ENCODE measurements at places on chromosomes 6 and 20.

GRCh38 chr6:21478883-21479539 lies 114.5 kb upstream of the SOX4 start:
- no peak for DNase-seq

GRCh38 chr20:22684763-22685443 lies 100.5 kb upstream of the FOXA2 start:
- no peak for DNase-seq

GRCh38 chr20:40416274-40416673 lies 272.8 kb downstream of the MAFB start:
- DNase-seq: no peak

GRCh38 chr6:67352717-67353116 lies 1282.4 kb upstream of the ADGRB3 start:
- no peak for DNase-seq

DNA sequence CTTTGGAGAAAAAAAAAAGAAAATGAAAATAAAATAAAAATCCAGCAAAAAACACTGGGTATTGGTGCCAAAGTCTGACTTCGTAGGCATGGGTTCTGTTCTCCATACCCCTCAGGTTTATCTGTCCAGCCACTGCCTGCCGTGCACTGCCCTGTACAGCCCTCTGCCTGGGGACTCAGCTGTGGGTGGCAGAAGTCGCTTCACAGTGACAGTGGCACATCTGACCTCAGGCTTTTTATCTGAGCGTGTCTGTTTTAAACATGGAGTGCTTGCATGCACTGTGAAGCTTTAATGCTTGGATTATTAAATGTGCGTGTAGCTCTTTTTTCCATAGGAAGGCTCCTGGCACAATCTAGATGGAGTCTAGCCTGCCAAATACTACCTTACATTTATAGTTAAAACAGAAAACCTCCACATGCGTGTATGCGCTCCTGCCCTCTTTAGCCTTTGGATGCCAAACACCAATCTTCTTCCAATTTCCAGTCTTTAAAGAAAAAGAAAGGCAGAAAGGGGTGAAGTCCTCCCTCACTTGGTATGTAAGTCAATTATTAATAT lies 375.5 kb downstream of the UTRN start:
- no peak for DNase-seq

DNA sequence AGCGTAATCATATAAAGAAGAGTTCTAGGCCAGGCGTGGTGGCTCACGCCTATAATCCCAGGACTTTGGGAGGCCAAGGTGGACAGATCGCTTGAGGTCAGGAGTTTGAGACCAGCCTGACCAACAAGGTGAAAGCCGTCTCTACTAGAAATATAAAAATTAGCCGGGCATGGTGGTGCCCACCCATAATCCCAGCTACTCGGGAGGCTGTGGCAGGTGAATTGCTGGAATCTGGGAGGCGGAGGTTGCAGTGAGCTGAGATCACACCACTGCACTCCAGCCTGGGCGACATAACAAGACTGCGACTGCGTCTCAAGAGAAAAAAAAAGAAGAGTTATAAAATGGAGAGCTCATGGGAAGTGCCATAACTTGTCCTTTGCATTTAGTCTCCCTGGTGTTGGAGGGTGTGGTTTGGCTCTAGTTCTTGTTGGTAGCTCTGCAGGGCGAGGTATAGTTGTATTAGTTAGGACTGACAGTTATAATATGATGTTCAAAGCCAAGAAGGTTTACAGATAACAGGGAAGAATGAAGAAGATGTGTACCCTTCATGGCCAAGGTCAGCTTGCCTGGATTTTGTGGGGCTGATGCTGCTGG lies 54.8 kb downstream of the UTRN start:
- DNase-seq: no peak

GRCh38 chr6:157684620-157685299 lies 138.3 kb upstream of the SNX9 start:
- no peak for DNase-seq

DNA sequence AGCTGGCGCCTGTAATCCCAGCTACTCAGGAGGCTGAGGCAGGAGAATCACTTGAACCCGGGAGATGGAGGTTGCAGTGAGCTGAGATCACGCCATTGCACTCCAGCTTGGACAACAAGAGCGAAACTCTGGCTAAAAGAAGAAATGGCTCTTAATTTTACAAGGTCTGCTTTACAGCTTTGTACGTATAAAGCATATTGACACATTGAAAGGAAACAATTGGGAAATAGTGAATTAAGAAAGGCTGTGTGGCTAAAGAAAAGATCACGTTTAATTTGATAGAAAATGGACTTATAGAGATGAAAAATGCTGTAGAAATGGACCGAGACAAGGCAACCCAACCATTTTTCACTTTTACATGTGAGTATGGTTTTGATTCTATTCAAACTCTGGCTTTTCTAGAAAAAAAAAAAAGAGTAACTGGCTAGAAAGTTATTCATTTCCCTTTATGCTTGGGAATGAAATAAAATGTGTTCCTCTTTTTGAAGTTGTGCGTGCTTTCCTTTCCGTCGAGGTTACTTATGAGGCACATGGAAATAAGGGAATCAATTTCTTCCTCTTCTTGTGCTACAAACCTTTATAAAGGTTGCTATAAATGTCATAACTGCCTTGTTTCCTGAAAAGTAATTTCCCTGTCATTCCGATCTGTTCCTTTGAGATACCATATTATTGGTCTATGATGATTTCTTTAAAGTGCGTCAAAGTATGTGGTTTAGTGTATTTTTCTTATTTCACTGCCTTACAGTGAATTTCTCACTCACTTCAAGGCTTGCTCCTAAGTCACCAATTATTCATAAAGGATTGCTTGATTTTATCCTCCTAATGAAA lies 29.4 kb downstream of the PFDN4 start:
- no peak for DNase-seq

GRCh38 chr20:18928626-18929025 lies 115.0 kb downstream of the SCP2D1 start:
- DNase-seq: no peak

GRCh38 chr6:158853072-158853879 lies 34.1 kb upstream of the EZR start:
- DNase-seq: peak; percentile 73

DNA sequence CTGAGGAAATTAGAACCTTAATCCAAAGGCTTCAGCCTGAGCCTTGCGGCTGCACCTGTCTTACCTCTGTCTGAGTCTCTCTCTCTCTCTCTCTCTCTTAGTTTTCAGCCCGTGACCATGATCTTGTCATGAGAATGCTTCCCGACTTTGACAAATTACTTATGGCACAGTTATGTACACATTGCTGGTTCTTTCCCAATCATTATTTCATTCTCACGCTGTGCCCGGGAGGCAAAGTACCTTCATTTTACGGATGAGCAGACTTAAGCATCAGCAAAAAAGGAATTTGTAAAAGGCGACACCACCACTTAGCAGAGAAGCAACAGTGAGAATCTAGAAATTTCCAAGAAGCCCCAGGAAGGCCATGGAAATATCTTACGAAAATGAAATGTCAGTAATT lies 54.6 kb downstream of the GMPR start:
- DNase-seq: no peak

DNA sequence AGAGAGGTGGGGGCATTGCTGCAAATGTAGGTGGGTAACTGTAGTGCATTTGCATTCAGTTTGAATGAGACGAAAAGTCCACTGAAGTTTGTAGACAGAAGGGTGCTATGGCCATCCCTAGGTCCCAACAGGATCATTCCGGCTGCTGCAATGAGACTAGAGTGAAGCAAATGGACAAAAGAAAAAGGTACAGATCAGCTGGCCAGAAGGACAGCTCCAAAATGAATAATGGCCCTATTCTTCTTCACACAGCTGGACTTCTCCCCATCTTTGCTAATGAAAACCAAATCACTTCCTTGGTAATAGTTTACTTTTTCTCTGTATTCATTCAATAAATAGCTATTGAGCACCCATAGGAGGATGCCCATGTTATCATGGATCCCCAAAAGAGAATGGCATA lies 56.4 kb upstream of the TPD52L1 start:
- no peak for DNase-seq

DNA sequence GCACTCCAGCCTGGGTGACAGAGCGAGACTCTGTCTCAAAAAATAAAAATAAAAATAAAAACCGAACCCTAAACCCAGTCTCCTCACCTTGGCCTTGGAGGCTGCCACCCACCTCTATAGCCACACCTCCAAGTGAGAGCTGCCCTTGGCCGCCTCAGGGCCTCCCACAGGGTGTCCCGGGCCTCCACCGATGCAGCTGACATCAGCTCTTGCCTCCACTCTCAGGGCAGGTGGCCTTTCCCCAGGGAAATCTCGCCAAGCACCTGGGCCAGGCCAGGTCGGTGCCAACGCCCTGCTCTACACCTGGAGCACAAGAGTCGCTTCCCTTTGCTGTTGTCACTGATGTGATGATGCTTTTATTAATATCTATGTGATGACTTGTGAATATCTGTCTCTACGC lies 8.9 kb upstream of the MYL9 start:
- DNase-seq: no peak

DNA sequence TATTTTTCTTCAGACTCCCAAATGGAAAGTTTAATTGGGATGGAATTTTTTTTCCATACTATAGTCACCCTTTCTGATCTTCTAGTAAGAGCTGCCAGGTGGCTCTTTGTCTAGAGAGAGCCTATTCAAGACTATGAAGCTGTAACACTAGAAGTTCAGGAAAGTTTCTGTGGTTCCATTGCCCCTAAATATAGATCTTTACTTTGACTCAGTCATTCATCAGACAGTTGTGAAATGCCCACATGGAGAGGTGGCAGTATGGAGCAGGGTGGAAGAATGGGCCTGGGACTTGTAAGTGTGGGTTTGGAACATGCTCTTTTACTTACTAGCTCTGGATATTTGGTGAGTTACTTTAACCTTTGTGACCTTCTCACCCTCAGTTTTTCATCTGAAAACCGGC lies 87.8 kb downstream of the CTNNBL1 start:
- no peak for DNase-seq

DNA sequence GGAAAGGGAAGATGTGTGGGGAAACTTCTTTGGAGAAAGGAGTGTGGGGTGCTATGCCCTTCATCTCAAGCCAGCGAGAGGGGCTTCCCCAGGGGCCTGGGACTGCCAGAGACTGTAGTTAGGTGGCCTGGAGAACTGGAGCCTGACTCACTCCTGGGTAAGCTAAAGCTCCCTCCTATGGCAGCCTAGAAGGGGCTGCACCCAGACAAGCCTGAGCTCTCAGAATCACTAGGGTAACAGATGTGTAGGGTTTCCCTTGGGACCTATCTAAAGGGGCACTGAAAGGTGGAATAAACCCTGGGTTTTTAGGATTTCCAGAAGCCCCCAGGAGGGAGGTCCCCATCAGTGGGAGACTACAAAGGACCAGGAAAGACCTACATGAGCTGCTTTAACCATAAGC lies 1.6 kb upstream of the ARMC2 start:
- DNase-seq: no peak

- no peak for DNase-seq
These were observed 143.5 kb upstream of the BMP2 start for GRCh38 chr20:6623989-6624388.

DNA sequence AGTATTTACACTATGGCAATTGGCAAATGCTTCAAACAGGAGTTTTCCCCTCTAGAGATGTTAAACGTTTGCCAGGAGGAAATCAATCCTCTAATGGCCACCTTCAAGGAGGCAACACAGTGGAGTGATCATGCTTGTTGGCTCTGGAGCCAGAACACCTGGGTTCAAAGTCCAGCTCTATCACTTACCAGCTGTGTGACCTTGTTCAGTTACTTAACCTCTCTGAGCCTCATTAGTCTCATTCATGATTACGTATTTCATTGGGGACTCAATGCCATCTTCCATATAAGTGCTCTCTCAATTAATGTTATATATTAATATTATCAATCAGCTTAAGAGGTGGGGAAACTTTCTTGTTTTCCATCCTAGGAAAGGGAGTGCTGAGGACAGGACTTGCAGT lies 26.1 kb downstream of the SLC52A3 start:
- DNase-seq: no peak

DNA sequence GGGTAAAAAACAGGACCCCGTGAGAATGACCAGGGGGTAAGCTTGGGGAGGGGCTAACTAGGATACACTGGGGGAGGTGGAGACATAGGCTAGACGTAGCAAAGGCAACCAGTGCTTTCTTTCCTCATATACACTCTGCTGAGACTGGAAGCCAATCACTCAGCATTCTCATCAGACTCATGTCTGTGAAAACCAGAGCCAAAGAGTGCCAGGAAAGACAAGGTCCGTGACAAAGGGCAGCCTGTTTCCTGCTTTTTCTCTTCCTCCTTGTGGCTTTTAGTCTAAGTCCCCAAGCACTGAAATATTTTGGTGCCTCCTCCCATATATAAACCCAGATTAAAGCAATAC lies 97.9 kb upstream of the NEDD9 start:
- DNase-seq: no peak

DNA sequence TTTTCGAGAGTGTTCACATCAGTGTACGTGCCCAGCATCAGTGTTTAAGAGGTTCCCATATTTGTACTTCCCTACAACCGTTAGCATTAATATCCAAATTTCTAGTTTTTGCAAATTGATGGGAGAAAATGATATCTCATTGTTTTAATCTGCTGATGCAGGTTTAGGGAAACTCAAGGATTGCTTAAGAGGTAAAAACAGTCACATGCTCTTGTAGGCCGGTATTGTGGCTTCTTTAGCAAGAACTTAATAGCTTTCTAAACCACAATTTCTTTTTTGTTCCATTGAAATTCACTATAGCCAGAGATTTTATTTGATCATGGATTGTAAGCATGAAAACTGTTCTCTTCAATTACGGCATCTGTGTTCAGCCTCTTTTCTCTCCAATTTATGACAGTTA lies 29.5 kb downstream of the BEND6 start:
- DNase-seq: no peak

DNA sequence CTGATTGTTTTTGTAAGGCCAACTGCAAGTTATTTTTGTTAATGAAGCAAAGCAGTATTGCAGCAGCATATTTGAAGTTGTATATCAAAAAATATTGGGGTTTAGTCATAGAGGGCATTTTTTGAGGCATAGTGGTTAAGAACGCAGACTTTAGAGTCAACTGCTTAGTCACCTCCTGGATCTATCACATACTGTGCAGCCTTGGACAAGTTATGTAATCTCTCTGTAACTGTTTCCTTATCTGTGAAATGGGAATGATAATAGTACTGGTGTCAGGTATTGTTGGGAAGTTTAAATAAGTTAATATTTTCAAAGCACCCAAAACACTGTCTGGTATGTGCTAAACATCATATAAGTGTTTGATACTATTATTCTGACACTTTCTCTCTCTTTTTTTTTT lies 27.2 kb upstream of the EFHC1 start:
- DNase-seq: no peak

GRCh38 chr20:62914436-62914835 lies 11.9 kb downstream of the DIDO1 start:
- DNase-seq: no peak

GRCh38 chr6:12585497-12585958 lies 131.0 kb upstream of the PHACTR1 start:
- no peak for DNase-seq

Data from activated T-helper 1 cell treated with anti-CD3 and anti-CD28 coated beads, Interleukin-2, amount 50 U/mL, for 16 hours (primary cell).